ENCODE measurements at places on chromosomes 16 and 17. TPM values are rescaled to one million over a fixed set of nuclear protein-coding genes. Genes with fewer than 3 reads are reported as not detected.

Gene TEKT5
- total RNA-seq = not detected

Gene TAF15
- total RNA-seq = 113 TPM

Gene C17orf78
- total RNA-seq = not detected

GRCh38 chr17:4679658-4680057, 24.3 kb downstream of the PELP1 start:
- no peak overlapping the region for H3K27ac ChIP-seq
- H3K36me3 ChIP-seq = peaks cover 77% of the 10 kb centered on the region
- no peak for DNase-seq
- H3K4me3 ChIP-seq = no peak overlapping the region

DNA sequence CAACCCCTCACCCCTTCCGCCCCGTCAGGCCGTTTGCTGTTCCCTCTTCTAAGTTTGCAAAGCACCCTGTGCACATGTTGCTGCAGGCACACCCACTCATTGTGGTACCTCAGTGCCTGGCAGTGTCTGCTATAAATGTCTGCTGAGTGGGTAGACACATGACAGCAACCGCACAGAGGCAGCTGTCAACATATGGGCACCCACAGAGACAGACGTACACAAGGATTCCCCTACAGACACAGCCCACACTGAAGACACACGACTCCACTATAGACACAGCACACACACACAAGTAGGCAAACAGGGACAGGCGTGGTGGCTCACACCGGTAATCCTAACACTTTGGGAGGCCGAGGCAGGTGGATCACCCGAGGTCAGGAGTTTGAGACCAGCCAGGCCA, 17.8 kb upstream of the CRK start:
- H3K36me3 ChIP-seq = peaks cover 100% of the 10 kb centered on the region
- no peaks in the 10 kb centered on the region for H3K27me3 ChIP-seq
- peaks cover 25% of the 10 kb centered on the region for H3K4me1 ChIP-seq
- DNase-seq = no peak
- no peak overlapping the region for H3K27ac ChIP-seq
- H3K4me3 ChIP-seq = no peak overlapping the region

GRCh38 chr17:56808503-56808902, 25.2 kb downstream of the C17orf67 start:
- H3K4me1 ChIP-seq = peaks cover 6% of the 10 kb centered on the region
- peaks cover 6% of the 10 kb centered on the region for H3K27me3 ChIP-seq
- no peak overlapping the region for H3K27ac ChIP-seq
- no peaks in the 10 kb centered on the region for H3K36me3 ChIP-seq

DNA sequence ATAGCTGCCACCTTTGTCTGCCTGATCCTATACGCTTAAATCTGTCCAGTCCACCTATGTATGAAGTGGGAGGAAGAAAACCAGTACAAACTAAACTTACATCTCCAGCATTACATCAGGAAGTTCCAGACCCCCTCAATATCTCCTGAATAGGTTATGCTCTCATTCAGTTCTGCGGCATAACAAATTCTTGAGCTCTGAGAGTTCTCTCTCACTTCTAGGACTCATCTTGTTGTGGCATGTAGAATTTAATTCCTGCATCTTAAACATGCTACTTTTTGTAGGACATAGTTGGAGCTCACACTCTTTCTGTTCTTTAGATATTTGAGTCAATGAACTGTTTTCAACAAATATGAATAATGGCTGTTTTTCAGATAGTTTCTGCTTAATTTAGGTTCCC, 662.5 kb downstream of the CDH11 start:
- no peaks in the 10 kb centered on the region for H3K27me3 ChIP-seq
- no peaks in the 10 kb centered on the region for H3K36me3 ChIP-seq
- H3K4me1 ChIP-seq = no peaks in the 10 kb centered on the region
- DNase-seq = no peak

GRCh38 chr17:81884520-81884919, 6.9 kb downstream of the ALYREF start:
- DNase-seq = no peak
- peaks cover 74% of the 10 kb centered on the region for H3K36me3 ChIP-seq
- peaks cover 30% of the 10 kb centered on the region for H3K4me1 ChIP-seq
- no peak overlapping the region for H3K4me3 ChIP-seq

DNA sequence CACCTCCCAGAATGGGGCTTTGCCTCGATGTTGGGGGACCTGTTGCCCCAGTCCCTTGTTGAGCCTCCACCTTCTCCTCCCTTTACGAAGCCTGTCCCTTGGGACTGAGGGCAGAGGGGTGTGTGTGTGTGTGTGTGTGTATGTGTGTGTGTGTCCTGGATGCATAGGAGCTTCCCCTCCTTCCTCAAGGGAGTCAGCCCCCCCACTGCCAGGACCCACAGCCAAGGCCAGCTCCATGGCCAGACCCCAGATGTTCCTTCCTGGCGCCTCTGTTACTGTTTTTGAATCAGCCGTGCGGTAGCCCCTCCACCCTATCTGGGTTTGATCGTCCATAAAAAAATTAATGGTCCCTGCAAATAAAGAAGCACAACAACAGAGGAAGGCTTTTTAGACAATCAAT, 17.7 kb upstream of the DOK4 start:
- H3K27ac ChIP-seq = no peak overlapping the region
- no peaks in the 10 kb centered on the region for H3K4me1 ChIP-seq
- H3K36me3 ChIP-seq = no peaks in the 10 kb centered on the region
- H3K4me3 ChIP-seq = no peak overlapping the region
- no peaks in the 10 kb centered on the region for H3K27me3 ChIP-seq

DNA sequence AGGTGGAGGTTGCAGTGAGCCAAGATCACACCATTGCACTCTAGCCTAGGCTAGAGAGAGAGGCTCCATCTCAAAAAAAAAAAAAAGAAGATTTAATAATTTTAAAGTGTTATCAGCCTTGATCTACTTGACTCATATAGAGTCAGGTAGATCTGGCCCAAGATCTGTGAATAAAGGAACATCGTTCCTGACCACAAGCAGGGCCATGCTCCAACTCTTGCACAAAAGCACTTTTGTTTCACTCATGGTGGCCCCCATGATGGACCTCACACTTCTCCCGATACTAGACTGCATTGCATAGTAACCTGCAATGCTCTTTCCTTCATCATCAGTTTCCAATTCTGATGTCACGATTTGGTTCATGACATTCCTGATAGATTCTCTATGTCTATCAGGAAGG, 5.2 kb upstream of the MYH11 start:
- H3K27me3 ChIP-seq = peaks cover 18% of the 10 kb centered on the region
- no peak overlapping the region for H3K27ac ChIP-seq
- peaks cover 23% of the 10 kb centered on the region for H3K36me3 ChIP-seq
- H3K4me3 ChIP-seq = no peak overlapping the region
- DNase-seq = no peak

GRCh38 chr17:79657036-79657435, 46.2 kb upstream of the RBFOX3 start:
- H3K4me3 ChIP-seq = no peak overlapping the region
- no peaks in the 10 kb centered on the region for H3K4me1 ChIP-seq
- H3K27ac ChIP-seq = no peak overlapping the region

DNA sequence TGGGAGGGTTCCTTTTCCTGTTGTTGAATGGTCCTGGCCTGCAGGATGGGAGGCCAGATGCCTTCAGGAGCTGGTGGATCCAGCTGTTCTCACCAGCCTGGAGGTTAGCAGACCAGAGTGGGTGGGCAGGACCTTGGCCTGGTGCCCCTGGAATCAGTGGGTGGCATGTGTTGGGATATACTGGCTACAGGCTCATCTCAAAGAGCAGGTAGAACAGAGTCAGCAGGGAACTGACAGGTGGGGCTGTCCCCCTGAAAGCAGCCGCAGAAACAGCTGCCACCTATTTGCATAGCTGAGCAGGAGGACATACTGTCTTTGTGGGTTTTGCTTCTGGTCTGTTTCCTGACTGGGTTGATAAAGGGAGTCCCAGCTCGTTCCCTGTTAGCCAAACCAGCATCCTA, 144.1 kb downstream of the RAB11FIP4 start:
- no peak for DNase-seq
- H3K27me3 ChIP-seq = no peaks in the 10 kb centered on the region
- peaks cover 9% of the 10 kb centered on the region for H3K36me3 ChIP-seq
- H3K27ac ChIP-seq = no peak overlapping the region
- no peak overlapping the region for H3K4me3 ChIP-seq
- no peaks in the 10 kb centered on the region for H3K4me1 ChIP-seq

- no peak overlapping the region for H3K27ac ChIP-seq
- H3K4me1 ChIP-seq = peaks cover 14% of the 10 kb centered on the region
- peaks cover 57% of the 10 kb centered on the region for H3K27me3 ChIP-seq
- H3K4me3 ChIP-seq = no peak overlapping the region
Measured at GRCh38 chr17:72215928-72216327, 95.1 kb downstream of the SOX9 start.

DNA sequence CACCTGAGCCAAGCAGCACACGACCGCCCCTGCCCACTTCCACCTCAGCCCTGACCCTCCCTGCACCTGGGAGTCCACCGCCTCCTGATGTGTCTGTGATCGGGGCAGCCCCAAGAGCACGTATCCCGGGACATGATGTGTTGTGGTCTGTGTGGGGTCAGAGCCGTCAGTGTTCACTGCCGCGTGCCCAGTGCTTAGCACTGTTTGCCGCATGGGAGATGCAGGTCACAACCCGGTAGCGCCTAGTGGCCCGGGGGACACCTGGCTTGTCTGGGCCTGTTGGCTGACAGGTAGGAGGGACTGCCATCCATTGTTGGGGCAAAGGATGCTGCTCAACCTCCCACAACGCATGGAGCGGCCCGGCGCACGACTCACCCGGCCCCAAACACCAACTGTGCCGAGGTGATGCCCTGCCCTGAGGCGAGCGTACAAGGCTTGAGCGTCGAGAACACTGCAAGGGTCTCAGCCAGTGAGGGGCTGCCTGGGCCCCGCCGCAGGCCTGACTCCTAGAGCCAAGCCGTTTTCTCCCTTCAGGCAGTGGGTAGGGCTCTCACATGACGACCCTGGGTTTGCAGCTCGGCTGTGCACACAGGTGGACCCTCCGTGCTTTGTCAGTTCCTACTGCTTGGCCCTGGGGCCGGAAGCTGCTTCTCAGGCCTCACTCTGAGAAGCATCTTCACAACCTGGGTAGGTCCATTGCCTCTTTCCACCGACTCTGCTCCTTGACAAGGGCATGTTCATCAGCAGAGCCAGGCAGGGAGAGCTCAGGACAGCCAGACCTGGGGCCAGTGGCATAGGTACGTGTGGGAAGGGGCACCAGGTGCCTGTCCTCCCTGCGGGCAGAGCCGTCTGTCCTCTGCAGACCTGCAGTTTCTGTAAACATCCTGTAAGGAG, 5.9 kb upstream of the C16orf95 start:
- H3K36me3 ChIP-seq = no peaks in the 10 kb centered on the region
- no peak overlapping the region for H3K4me3 ChIP-seq
- H3K27ac ChIP-seq = no peak overlapping the region

DNA sequence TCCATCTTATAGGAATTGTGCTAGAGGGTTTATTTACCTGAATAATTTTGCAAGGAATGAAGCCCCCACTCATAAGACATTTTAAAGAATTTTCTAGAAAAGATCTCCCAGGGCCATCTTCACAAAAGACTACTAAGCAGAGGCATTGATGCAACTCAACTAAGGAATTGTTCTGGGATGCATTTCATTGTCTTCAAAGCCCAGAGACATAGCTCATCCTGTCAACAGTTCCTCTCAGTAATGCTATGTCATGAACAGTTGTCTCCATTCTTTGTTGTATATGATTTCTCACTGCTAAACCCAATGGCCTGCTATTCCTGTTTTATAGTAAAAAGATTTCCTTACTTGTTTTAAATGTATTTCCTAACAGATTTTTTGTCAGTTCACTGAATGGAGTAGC, 136.8 kb upstream of the RBL2 start:
- no peak for DNase-seq
- H3K4me3 ChIP-seq = no peak overlapping the region
- peaks cover 2% of the 10 kb centered on the region for H3K4me1 ChIP-seq
- no peaks in the 10 kb centered on the region for H3K27me3 ChIP-seq
- H3K27ac ChIP-seq = no peak overlapping the region
- H3K36me3 ChIP-seq = peaks cover 95% of the 10 kb centered on the region

DNA sequence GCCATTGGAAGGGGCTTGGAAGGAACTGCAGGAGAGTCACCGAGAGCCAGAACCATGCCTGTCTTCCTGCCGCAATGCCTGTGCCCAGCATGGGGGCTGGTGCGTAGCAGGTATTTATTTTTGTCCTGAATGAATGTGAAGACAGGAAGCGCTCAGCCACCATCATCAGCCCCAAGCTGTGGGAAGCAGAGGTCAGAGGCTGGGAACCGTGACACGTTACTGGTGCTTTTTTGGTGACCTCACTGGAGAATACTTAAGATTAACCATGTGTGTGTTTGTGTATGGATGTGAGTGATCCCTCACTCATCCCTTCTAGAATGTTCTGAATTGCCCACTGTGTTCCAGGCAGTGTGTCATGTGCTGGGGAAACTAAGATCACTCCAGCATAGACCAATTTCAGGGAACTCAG, 343.8 kb downstream of the SNX29 start:
- H3K27me3 ChIP-seq = no peaks in the 10 kb centered on the region
- H3K36me3 ChIP-seq = no peaks in the 10 kb centered on the region

GRCh38 chr16:87491522-87492290, 1.1 kb downstream of the ZCCHC14 start:
- peak overlapping the region; percentile 63 for H3K27ac ChIP-seq
- H3K27me3 ChIP-seq = no peaks in the 10 kb centered on the region
- peak overlapping the region; percentile 71 for H3K4me3 ChIP-seq
- H3K4me1 ChIP-seq = peaks cover 60% of the 10 kb centered on the region
- peak; percentile 30 for DNase-seq
- H3K36me3 ChIP-seq = no peaks in the 10 kb centered on the region

- no peak overlapping the region for H3K4me3 ChIP-seq
- H3K36me3 ChIP-seq = peaks cover 29% of the 10 kb centered on the region
- H3K27ac ChIP-seq = peak overlapping the region; percentile 93
- peaks cover 71% of the 10 kb centered on the region for H3K4me1 ChIP-seq
- DNase-seq = no peak
Measured at GRCh38 chr17:2083613-2084035, 28.7 kb downstream of the HIC1 start.

GRCh38 chr17:79446399-79447009, 164.3 kb downstream of the RBFOX3 start:
- no peak for DNase-seq
- no peak overlapping the region for H3K27ac ChIP-seq
- no peaks in the 10 kb centered on the region for H3K36me3 ChIP-seq

- H3K36me3 ChIP-seq = no peaks in the 10 kb centered on the region
- H3K4me1 ChIP-seq = no peaks in the 10 kb centered on the region
- H3K4me3 ChIP-seq = no peak overlapping the region
- H3K27me3 ChIP-seq = peaks cover 13% of the 10 kb centered on the region
- H3K27ac ChIP-seq = no peak overlapping the region
Measured at GRCh38 chr17:55688057-55688456, 34.6 kb downstream of the TMEM100 start.

Data from left ventricle myocardium inferior (tissue), 1 donor.